ENCODE measurements at places on chromosomes 3 and 15. TPM values are rescaled to one million over a fixed set of nuclear protein-coding genes. Genes with fewer than 3 reads are reported as not detected.

The MOBP gene
- 0.10 TPM for total RNA-seq

The GABRA5 gene
- 0.68 TPM for total RNA-seq

The ACP3 gene
- total RNA-seq, result 3.0 TPM

- no peak for DNase-seq
Measured at GRCh38 chr3:127288921-127289705, 1.3 kb upstream of the PRR20G start.

GRCh38 chr3:107375682-107376081, 1.6 kb upstream of the CCDC54 start:
- DNase-seq, result no peak

DNA sequence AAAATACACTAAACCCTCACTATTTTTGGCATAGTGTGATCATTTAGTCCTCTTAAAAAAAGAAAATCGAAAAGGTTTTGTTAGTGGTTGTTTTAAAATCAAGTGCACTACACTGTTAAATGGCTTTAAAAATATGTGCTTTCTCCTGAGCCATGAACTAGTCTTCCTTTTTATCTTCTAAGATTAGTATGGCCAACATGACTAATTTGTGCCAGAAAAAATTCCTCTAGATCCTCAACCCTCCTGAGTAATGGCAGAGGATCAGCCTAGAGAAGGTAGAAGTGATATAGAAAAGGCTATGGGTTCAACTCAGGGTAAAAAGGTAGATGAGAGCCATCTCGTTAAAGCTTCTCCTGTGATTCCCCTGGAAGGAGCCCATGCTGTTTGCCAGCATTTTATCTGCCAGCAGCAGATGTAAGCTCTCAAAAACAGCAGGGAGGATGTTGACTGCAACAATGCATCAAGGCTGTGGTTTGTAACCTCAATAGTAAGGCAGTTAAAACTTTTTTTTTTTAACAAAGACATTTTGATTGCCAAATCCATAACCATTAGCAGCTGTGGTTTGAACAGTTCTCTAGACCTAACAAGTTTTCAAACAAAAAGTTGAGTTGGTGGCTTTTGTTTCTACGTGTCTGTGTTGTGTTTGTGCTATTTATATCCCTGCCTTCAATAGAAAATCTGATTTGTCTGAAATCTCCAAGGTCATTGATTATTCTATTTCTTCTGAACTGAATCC, 30.2 kb upstream of the ZNF609 start:
- peak; percentile 27 for DNase-seq

- peak; percentile 20 for DNase-seq
Measured at GRCh38 chr15:74664028-74664616, 31.7 kb downstream of the EDC3 start.

- DNase-seq, result no peak
Measured at GRCh38 chr15:97026781-97027180, 696.3 kb downstream of the NR2F2 start.
